Activated CD8-positive, alpha-beta memory T cell treated with anti-CD3 and anti-CD28 coated beads, Interleukin-2, amount 50 U/mL, for 4 hours (primary cell): ENCODE measurements at places on chromosomes 16 and 17.

GRCh38 chr17:75588596-75589011 is 1.0 kb downstream of the MYO15B start:
- no peak for DNase-seq

DNA sequence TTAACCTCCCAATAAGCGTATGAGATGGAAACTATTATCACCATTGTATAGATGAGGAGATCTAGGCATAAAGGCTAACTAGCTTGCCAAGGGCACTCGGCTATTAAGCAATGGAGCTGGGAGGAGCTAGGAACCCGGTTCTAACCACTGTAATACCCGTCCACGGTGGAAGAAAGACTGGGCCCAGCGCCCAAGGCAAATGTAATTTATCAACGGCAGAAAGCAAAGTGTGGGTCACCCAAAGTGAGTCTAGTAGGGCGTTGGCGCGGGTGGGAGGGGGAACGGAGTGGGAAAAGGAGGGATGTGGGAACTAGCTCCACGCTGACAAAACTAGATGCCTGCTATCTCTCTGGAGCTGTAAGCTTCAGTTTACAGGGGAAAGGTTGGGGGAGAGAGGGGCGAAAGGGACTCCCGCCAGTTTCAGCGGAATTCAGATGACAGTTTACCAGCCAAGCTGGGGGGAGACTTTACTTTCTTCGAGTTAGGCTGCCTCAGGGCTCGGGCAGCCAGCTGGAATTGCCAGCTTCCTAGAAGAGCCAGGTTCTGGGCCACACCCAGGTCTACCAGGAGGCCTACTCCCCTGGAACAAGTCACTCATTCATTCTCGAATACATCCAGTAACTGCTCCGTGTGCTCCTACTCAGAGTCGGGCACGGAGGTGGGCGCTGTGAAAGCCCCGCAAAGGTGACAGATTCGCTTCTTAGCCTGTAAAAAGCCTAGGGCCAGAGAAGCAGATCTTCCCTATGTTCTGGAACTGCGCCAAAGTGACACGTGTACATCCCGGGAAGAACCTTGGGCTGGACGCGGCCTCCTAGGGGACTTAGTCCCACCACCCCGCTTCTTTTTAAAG is 837 bp downstream of the LRRC59 start:
- no peak for DNase-seq

GRCh38 chr16:3873482-3874173 is 6.9 kb downstream of the CREBBP start:
- DNase-seq = no peak

GRCh38 chr17:1592751-1593629 is 30.4 kb upstream of the PITPNA start:
- DNase-seq = no peak

DNA sequence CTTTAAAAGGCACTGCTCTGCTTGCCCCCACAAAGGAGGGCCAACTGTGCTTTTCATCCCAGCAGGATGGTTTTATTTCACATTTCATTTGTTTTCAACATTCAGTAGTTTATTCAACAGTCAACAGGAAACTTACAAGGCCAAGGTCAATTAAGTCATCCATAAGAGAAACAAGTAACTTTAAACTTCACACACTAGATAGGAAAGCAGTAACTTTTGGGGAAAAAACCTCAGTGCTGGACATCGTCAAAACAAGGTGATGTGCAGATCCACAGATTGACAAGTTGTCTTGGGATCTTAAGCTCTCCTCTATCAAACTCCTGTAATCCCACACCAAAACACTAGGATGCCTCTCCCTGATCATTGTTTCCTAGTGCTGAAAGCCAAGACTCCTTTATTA is 18.5 kb downstream of the NFE2L1 start:
- DNase-seq = no peak

GRCh38 chr16:83907631-83908250 is 8.8 kb downstream of the MLYCD start:
- DNase-seq = no peak

DNA sequence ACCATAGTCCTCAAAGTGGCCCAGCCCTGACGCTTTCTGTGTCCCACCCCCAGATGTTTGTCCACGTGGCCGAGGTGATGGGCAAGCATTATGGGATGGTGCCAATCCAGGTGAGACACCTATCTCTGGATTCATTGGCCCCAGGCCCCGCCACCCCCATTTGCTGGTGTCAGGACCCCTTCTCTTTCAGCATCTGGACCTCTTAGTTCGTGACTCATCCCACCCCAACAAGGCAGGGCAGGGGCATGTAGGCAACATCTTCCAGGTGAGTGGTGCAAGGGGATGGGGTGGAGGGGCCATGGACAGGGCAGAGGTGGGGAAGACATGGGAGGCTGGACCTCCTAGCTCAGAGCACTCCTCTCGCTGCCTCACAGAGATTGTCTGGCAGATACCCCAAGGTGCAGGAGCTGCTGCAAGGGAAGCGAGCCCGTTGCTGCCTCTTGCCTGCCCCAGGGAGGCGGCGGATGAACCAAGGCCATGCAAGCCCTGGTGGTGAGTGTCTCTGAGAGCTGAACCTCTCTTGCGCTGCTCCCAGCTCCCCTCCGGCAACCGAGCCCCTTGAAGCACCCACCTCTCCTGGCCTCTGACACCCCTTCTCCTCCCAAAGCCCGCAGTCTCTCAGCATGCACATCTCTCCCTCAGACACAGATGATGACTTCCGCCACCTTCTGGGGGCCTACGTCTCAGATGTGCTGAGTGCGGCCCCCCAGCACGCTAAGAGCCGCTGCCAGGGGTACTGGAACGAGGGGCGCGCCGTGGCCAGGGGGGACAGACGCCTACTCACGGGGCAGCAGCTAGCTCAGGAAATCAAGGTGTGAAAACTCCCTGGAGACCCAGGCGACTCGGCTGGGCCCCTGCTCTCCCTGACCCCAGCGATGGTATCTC is 3.6 kb downstream of the RNF112 start:
- no peak for DNase-seq

DNA sequence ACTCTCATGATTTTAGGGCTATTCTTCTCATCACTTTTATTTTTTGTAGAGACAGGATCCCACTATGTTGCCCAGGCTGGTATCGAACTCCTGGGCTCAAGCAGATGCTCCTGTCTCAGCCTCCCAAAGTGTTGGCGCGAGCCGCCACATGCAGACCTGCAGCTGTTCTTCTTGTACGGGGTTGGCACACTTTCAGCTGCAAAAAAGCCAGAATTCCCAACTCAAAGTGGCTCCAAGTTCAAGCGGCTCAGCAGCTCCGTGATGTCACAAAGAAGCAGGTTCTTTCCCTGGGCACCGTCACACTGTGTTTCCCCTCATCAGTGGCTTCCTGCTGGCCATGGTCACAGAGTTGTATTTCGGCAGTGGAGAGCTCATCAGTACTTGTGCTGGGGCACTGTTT is 6.7 kb upstream of the SBK1 start:
- DNase-seq = no peak

GRCh38 chr17:28115046-28115445 is 72.6 kb downstream of the NLK start:
- DNase-seq = no peak

DNA sequence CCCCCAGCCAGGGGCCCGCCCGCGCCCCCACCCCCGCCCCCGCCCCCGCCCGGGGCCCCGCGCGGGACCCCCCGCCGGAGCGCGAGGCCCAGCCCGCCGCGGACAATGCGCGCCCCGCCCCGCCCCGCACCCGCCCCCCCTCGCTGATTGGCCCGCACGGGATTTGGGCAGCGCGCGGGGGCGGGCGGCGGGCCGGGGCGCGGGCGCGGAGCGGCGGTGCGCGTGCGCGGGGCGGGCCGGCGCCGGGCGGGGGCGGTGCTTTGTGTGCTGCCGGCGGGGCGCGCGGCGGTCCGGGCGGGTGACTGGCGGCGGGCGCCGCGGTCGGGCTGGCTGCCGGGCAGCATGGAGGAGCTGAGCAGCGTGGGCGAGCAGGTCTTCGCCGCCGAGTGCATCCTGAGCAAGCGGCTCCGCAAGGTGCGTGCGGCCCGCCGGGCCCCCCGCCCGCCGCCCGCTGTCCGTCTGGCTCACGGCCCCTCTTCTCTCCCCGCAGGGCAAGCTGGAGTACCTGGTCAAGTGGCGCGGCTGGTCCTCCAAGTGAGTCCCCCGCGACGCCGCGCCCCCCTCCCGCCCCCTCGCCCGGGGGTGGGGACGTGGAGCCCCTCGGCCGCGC is at the start of gene CBX2:
Gene CBX2 (plus strand): TSS at position 255 of the 610 bp plus-strand sequence. CDS start 88 bp downstream, at position 343.
- DNase-seq = peak; percentile 83

DNA sequence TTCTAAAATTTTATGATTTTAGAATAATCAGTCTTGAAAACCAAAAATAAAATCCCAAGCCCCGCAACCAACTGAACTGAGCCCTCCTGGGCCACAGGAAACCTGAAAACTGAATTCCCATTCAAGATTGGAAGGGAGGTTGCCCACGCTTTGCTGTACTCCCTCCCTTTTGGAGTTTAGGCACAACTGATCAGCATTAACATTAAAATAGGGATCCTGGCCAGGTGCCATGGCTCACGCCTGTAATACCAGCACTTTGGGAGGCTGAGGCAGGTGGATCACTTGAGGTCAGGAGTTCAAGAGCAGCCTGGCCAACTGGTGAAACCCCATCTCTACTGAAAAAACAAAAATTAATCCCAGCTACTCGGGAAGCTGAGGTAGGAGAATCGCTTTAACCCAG is 52.7 kb upstream of the NETO2 start:
- no peak for DNase-seq

DNA sequence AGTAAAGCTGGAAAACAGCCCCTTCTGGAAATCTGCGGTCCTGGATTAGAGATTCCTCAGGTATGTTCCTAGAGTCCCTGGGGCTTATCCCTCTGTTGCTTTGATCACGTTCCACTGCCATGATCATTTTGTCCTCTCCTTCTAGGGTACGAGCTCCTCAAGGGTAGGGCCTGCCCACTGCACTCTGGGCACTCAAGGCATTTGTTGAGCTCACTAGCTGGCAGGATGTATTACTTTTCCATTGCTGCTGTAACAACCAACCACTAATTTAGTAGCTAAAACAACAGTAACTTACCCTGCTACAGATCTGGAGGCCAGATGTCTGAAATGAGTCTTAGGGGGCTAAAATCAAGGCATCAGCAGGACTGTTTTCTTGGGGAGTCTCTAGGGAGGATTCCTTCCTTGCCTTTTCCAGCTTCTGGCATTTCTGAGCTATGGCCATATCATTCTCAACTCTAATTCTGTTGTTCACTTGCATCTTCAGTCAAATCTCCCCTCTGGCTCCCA is 65.7 kb downstream of the ARSG start:
- DNase-seq = no peak

DNA sequence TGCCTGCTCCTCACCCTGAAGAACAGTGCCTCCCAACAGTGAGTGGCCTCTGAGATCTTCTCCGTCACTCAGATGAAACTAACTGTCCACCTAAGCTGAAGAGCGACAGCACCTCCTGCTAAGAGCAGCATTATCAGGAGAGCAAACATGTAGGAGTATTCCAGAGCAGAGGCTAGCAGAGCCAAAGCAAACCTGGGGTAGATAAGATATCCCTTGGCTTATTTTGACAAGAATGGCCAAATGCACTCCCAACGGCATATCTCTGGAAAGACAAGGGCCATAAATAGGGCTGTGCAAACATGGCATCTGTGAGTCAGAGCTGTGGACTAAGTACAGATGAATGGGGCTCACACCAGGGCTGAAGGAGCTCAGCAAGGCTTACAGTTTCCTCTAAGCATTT is 96.3 kb downstream of the NDEL1 start:
- DNase-seq = no peak

GRCh38 chr17:19302791-19303331 is 59.7 kb downstream of the B9D1 start:
- no peak for DNase-seq
